ENCODE measurements at places on chromosomes 12 and 14. TPM values are rescaled to one million over a fixed set of nuclear protein-coding genes. Genes with fewer than 3 reads are reported as not detected.

Gene ARHGEF40
- polyA plus RNA-seq = 0.53 TPM

Gene GPR135
- 1.4 TPM for polyA plus RNA-seq

Gene IGFBP6
- polyA plus RNA-seq = 0.30 TPM

Gene CCDC198
- polyA plus RNA-seq = not detected

Gene HSPA2
- 3.6 TPM for polyA plus RNA-seq

Gene FRS2
- 21.1 TPM for polyA plus RNA-seq

Gene IL22
- polyA plus RNA-seq = not detected

Gene RASAL1
- polyA plus RNA-seq = 0.10 TPM

Gene FAM90A1
- polyA plus RNA-seq = 0.27 TPM

Gene SLC5A8
- not detected for polyA plus RNA-seq

Gene SPX
- polyA plus RNA-seq = 0.13 TPM

Gene CCNT1
- polyA plus RNA-seq = 35.2 TPM

Gene SLC6A15
- not detected for polyA plus RNA-seq

Gene IQSEC3
- polyA plus RNA-seq = 0.01 TPM

Gene PLEKHA5
- polyA plus RNA-seq = 0.03 TPM

Gene BEGAIN
- 0.32 TPM for polyA plus RNA-seq

Gene ADSS1
- 0.33 TPM for polyA plus RNA-seq

Gene LAG3
- polyA plus RNA-seq = not detected

Gene CPNE6
- polyA plus RNA-seq = 0.10 TPM

Gene CHGA
- polyA plus RNA-seq = not detected

Gene PRKD1
- polyA plus RNA-seq = 0.61 TPM

Gene OR4E2
- polyA plus RNA-seq = not detected

Gene SCN8A
- 0.16 TPM for polyA plus RNA-seq

Gene AHNAK2
- polyA plus RNA-seq = not detected

Gene SMAGP
- 21.6 TPM for polyA plus RNA-seq

Gene TSPAN9
- 0.56 TPM for polyA plus RNA-seq

Measured in B cell (primary cell).